DMS79 (cell line): ENCODE measurements at places on chromosomes 11 and 22.

GRCh38 chr11:20661445-20661844, 7.9 kb upstream of the NELL1 start:
- no peak for DNase-seq

GRCh38 chr11:73221451-73221850, 3.4 kb downstream of the P2RY2 start:
- no peak for DNase-seq

- DNase-seq: no peak
Measured at GRCh38 chr11:32092581-32093170, 1.8 kb downstream of the RCN1 start.

DNA sequence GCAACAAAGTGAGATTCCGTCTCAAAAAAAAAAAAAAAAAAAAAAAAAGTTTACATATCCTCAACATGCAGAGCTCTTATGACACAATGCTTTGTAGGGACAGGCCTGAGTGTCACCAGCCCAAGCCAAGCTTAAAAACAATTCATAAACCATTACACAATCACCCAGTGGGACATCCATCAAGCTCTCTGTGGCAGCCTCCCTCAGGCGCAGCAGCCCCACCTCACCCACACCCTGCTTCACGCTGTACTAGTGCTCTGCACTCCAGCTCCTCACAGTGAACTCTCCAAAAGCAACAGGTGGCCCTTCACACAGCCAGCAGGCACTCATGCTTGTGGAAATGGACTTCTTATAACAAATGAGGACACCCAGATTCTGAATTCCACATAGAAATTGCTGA, 3.5 kb upstream of the FOXRED2 start:
- no peak for DNase-seq

DNA sequence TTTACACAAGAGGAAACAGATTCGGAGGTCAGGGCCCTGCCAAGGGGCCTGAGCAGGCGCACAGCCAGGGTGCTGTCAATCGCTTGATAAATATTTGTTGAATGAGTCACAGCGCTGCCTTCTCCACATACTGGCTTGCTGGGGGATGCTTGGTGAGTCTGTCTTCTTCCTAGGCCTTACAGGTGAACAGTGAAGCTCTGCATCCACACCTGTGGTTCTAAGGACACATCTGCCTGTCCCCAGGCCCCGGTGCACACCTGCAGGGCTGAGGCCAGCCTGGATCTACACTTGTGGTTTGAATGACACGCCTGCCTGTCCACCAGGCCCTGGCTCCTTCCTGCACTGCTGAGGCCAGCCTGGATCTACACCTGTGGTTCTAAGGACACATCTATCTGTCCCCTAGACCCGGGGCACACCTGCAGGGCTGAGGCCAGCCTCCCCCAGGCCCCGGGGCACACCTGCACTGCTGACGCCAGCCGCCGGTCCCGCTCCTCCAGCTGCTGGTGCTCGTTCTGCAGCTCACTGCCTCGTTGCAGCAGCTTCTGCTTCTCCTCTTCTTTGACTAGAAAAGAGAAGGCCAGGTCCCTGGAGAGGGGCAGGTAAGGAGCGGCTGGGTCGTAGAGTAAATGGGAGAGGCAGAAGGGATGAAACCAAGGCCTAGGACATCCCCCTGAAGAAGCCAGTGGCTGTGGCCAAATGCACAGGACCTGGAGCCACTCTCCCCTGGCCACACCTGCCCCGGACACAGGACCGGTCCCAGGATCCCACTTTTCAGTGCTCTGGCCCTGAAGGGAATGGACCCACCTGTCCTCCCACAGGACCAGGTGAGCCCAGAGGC, 124.6 kb downstream of the PHF21B start:
- no peak for DNase-seq

DNA sequence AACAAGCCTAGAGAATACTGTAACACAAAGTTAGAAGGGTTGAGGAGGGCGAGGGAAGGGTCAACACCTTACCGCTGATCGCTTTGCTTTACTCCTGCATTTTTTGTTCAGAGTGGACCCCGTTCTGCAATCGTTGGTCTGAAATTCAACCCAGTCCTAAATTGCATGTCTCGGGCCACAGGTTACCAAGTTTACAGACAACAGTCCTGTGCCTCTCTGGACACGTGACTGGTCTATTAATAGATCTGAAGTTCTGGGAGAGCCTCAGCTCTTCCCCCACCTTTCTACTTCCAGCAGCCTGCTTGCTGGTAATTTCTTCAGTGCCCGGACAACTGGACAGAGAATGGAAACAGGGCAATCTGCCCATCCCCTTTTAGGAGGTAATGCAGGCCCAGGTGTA, 74.2 kb downstream of the STIM1 start:
- DNase-seq: no peak

DNA sequence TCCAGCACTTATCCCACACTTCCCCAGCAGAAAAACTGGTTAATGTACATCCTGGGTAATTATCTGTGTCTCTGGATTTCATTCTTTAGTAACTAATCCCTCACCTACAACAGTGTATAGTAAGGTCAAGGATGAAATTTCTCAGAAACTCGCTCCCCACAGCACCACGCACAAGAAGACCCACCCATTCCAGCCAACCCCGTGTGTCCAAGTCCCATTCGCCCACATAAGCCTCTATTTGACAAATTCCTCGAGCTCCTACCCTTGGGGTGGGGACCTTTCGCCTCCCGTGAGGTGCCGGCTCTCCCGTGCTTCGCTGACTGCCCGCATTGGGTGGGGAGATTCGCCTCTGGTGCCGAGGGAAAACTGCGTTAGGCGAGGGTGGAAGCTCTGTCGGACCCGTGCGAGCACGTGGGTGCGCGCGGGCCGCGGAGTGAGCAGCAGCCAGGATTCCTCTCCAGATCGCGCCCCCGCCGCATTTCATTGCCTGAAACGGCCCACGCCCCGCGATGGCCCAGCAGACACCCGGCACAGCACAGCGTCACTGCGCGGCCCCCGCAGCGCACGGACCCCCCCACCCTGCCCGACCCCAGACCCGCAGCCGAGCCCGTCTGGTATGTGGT, 866 bp downstream of the EXPH5 start:
- peak; percentile 12 for DNase-seq

DNA sequence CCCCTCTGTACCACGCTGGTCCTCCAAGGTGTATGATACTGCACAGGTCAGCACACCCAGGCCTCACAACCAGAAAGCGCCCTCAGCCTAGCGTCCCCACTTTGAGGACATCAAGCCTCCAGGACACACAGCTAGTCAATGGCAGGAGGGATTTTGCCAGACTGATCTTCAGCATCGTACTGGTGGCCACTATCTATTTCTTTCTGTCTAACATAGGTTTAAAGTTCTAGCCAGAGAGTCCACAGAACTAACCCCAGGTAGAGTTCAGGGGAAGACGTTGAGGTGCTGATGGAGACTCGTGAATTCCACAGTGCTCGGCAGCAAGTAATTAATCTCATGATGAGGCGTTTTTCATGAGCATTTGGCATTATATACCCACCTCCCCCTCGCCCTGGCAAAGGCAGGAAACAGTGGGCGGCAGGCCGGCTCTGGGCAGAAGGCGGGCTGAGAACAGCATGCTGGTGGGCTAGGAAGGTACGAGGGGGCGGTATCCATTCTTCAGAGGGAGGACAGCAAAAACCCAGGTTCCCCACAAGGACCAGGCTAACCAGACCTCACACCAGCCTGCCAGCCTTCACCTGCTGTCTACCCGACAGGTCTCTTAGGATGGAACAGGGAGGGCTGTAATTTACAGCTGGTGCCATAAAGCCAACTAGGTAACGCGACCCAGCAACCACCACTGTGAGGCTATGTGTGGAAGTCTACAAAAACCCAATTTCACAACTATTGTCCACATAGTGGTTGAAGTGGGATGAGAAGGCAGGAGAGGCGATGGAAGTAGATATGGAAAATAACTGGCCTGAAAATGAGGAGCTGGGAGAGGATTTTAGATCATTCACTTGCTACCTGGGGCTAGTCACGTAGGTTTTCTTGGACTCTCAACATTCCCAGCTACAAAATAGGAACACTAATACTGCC, 18.5 kb downstream of the MYH9 start:
- DNase-seq: no peak

GRCh38 chr11:12682737-12683500, 8.7 kb downstream of the TEAD1 start:
- no peak for DNase-seq

GRCh38 chr22:19085233-19085718, 36.9 kb downstream of the DGCR2 start:
- no peak for DNase-seq

DNA sequence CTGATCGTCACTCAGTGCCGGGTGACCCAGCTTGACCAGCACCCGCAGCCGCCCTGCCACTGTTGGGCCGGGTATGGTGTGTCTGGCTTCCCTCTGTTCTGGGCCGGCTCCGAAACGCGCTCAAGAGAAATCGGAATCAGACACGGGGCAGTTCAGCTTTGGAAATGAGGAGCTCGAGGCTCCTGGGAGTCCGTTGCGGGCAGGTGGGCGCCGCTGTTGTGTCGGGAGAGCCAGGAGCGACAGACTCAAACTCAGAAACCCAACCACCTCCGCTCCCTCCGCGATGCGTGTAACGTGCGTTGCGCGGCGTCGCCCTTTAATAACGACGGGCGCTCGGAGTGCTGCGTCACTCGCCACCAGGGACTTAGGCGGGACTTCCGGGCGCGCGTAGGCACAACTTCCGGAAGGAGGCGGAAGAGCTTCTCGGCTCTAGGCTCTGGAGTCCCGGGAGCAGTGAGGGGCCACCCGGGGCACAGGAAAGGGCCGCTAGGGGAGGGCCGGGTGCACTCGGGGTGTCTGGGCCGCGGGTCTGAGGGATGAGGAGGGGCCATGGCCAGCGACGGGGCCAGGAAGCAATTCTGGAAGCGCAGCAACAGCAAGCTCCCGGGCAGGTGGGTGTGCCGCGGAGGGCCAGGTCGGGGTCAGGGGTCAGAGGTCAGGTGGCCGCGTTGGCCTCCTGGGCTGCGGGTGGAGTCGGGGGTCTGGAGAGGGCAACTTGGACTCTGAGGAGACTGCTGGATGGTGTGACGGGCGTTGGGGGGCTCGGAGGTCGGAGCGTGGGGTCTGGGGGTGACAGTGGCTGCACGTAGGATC, at the start of gene TBC1D22A:
TSS of gene TBC1D22A (plus strand) at position 413 of the 813 bp plus-strand sequence. CDS start at position 550, 137 bp downstream.
- DNase-seq: peak; percentile 52

DNA sequence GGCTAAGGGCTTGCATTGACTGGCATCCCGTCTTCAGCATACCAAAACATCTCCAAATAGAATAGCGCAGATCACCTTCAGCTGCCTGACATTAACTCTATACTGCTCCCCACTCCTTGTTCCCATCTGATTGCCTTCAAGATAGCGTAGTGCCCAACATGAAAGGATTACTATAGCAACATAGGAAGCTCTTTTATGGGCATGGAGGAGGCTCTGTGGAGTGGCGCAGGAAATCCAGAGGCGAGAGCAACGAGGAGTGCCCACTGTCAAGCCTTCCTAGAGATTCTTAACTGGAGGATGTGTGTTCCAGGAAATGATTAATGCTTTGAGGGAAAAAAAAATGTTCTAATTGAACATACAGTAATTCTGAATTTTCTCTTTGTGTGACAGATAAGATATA, 213.3 kb downstream of the CADM1 start:
- DNase-seq: peak; percentile 34

DNA sequence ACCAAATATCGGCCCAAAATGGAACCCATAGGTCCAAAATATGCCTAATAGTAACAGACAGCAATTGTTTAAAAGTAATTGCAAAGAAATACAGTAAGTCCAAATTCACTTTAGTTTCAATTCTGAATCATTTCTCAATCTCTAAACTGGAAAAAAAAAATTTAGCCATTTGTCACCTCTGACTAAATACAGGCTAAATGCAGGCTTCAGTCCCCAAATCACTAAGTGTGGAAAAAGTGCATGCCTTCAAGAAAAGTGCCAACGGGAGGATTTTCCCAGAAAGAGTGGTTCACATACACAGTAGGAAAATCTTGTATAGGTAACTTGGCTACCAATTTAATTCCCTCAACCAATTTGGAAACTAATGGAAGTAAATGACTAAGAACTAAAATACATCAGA, 35.7 kb downstream of the SIK3 start:
- DNase-seq: no peak

- no peak for DNase-seq
Measured at GRCh38 chr22:49400136-49400940, 427.3 kb downstream of the BRD1 start.

DNA sequence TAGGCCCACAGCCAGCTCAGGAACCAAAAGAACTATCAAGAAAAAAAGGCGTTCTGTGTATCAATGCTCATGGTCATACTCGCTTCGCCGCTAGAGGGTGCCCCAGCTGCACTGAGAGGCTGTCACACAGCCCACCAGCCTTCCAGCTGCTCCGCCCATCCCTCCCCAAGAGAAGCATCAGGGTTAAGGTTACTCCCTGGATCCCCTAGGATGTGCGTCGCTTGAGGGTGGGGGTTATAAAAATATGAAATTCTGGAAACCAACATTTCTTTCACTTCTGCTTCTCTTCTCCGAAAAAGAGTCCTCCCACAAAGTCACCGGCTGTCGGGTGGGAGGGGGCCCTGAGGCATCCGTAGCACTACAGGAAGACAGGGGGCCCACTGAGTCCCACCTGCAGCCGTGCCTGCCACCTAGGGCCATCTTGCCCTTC, 1.7 kb downstream of the CBX6 start:
- DNase-seq: peak; percentile 22

DNA sequence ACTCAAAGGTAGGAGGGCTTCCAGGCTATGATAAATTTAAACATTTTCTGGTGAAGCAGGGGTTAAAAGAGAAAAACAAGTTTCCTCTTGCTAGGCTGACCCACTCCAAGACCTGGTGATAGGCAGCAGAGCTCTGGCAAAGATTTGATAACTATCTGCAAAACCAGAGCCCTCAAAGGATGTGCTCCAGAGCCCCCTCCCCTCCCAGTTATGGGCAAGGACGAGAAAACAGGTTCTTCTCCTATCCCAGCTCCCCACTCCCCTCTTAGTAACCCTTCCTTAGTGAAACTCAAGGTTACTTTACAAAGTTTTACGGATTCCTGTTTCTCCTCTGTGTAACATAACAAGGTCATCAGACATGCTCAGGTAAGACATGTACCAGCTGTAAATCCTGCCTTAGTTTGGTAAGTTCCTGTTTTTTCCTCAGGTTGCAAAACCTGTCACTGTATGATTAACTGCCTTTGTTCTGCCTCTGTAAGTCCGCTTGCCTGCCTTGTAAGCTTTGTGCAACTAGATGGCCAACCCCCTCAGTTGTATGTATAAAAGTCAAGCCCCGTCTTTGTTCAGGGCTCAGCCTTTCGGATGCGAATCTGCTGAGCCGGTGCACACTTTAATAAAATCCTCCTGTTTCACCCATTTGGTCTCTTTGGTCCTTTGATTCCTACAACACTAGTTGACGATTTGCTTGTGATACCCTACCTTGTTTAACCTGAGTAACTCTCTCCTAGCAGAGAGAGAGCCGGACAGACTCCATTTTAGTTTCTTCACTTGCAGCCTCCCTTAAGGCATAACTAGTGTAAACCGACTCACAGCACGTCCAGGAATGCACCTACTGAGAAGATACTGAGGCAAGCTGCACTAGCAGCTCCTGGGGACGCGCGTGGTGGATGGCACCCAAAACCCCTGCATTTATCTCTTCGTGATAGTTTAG, 13.9 kb downstream of the APOBEC3H start:
- no peak for DNase-seq
